Psoas muscle (tissue), 8 donors: ENCODE measurements at places on chromosomes 4 and X. TPM values are rescaled to one million over a fixed set of nuclear protein-coding genes. Genes with fewer than 3 reads are reported as not detected.

GRCh38 chr4:119736559-119736958, 108.0 kb upstream of the PDE5A start:
- DNase-seq, result no peak

- DNase-seq, result no peak
Measured at GRCh38 chr4:109119852-109120251, 182.6 kb downstream of the COL25A1 start.

DNA sequence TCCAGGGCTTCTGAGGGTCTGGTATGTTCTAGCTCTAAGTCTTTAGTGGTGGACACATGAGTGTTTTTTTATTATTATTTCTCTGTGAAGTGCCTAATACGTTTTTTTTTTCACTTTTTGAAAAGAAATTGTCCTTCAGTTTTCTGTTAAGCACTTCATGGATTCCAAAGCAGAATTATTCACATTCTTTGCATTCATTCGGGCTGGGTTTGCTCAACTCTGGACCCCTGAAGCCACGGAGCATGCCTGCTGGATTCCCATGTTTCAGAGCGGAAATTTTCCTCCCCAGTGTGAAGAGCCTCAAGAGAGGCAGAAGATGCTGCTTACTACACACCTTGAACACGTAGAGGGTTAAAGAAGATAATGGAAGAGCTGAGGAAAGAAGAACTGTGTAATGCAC, 107.5 kb downstream of the EGF start:
- no peak for DNase-seq

GRCh38 chrX:123475068-123475724, 257.7 kb downstream of the THOC2 start:
- no peak for DNase-seq

GRCh38 chrX:44343412-44344141, at the start of gene EFHC2:
EFHC2 (minus strand) TSS chrX:44343672; CDS start chrX:44343588, 84 bp downstream.
- peak; percentile 31 for DNase-seq

GRCh38 chrX:118553042-118553710, 57.6 kb downstream of the DOCK11 start:
- DNase-seq, result no peak

GRCh38 chr4:10100734-10101216, 15.8 kb downstream of the WDR1 start:
- no peak for DNase-seq

DNA sequence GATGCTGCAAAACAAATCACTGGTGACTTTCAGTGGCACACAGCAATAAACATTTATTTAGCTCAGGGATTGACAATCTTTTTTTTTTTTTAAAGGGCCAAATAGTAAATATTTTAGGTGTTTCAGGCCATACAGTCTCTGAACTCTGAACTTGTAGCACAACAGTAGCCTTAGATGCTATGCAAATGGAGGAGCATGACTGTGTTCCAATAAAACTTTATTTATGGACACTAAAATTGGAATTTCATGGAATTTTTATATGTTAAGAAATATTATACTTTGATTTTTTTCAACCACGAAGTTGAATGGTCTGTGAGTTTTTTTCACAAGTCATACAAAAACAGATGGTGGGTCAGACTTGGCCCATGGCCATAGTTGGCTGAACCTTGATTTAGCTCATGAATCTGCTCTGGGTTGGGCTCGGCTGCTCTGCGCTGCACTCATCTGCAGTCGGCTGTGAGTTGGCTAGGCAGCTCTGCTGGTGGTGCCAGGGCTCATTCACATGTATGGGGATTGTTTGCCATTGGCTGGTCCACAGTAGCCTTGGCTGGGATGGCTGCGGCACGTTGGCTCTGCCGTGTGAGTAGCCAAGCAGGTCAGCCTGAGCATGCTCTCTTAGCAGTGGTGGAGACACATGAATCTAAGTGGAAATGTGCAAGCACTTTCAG, 231.7 kb upstream of the PGRMC2 start:
- peak; percentile 39 for DNase-seq

GRCh38 chrX:69228732-69229131, 63.5 kb upstream of the PJA1 start:
- DNase-seq, result no peak

DNA sequence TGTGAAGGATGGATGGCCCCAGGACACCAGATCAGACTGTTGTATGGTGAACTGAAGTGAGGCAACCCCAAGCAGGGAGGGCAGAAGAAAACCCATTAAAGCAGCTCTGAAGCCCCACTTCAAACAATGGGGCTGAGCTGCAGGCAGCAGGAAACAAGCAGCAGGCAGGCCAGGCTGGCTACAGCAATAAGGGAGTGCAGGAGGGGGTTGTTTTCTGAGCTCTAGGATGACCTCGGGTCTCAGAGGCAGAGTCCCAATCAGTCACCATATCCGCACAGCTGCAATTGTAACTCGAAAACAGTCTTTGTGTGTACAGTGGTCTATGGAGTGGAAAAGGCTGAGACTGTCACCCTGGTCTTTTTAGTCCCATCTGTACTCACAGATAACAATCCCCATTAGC, 90.4 kb downstream of the COL4A6 start:
- no peak for DNase-seq

DNA sequence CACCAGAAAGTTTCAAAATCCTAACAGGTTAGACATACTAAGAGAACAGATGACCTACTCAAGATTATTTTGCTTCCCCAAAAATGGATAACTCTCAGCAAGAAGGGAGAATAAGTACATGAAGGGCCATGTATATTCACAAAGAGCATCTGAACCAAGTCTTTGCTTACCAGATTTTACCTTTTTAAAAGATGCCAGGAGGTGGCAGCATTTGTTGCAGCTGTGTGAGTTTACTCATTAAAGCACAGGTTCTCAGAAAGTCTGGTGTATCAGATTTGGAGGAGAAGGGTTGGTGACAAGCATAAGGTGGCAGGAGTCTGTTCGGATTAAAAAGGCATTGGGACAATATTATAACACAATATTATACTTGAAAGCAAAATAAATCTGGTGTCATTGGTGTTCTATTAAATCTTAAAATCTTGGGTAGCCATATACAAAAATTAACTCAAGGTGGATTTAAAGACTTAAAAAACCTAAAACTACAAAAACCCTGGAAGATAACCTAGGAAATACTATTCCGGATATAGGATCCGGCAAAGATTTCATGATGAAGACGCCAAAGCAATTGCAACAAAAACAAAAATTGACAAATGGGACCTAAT, 51.3 kb upstream of the NFKB1 start:
- no peak for DNase-seq

DNA sequence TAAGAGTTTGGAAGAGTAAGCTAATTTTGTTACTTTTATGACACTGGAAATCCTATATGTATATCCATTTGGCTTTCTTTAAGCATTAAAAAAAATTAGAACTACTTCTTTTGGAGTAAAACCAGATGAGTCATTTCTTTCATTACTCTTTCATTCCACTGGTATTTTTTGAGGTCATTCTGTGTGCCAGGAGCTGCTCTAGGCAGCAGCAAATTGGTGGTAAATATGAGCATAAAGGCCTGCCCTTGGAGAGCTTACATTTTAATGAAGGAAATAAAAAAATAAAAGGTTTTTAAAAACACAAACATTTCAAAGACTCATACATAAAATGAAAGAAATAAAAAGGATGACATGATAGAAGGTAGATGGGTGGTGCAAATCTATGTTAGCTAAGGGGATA, 37.4 kb downstream of the MID1 start:
- no peak for DNase-seq

DNA sequence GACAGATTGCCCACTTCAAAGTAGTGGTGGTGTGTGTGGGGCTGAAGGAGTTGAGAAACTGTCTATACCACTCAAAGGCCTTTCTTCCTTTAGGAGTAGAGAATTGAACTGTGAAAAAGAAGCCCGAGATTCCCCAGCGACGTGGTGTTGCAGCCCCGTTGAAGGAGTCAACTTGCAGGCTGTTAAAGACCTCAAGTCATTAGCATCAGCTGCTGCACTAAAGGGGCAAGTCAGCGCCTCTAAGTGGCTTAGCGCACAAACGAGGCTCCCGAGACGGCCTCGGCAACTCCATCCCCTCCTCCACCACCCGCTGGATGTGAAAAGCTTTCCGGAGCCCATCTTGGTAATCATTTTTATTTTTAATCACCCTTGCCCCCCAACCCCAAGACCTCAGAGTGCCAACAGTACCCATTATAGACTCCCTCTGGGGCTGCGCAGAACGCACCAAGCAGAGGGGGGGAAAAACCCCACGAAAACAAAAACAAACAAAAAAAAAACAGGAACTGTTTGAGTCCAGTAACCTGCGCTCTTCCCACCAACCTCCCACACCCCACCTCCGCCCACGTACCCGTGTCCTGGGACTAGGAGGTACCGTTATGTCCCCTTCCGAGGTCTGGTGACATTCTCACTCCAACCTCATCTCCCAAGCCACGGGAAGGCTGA, 913 bp upstream of the PRDM8 start:
- no peak for DNase-seq

DNA sequence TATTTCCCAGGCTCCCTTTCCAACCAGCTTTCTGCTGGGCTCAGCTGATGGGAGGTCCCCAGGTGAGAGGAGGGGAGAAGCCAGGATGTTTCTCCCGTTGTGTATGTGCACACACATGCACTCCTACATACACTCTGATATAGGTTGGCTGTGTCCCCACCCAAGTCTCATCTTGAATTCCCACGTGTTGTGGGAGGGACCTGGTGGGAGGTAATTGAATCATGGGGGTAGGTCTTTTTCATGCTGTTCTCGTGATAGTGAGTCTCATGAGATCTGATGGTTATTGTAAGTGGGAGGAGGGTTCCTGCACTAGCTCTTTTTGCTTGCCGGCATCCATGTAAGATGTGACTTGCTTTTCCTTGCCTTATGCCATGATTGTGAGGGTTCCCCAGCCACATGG, 11.7 kb upstream of the HTRA3 start:
- no peak for DNase-seq

DNA sequence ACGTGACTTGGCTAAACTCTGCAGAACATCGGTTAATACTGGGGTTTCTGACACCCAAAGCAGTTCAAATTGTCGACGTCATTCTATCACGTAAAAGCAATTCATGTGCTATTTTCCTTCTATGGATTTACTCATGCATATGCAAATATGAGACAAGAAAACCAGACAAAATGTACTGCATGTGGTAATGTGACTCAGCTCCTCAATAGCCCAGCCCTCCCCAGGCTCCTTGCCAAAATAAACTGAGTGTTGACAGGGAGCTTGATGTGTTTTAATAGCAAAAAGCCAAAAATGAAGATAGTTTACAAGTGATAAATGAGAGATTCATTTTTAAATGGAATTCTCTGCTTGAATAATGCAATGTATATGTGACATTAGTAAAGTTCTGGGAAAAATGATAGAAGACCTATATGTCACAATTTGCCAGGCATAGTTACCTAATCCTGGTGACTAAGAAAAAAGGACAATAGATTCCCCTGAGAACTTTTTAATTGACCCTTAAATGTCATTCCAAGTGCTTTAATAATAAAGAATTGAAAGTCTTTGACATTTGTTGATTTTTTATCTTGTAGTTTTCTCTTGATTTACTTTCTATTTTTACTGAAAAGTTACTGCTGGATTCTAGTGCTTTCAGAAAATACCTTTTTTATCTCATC, 1700.6 kb upstream of the TENM3 start:
- no peak for DNase-seq

GRCh38 chr4:156117743-156118142, 164.1 kb upstream of the CTSO start:
- no peak for DNase-seq

DNA sequence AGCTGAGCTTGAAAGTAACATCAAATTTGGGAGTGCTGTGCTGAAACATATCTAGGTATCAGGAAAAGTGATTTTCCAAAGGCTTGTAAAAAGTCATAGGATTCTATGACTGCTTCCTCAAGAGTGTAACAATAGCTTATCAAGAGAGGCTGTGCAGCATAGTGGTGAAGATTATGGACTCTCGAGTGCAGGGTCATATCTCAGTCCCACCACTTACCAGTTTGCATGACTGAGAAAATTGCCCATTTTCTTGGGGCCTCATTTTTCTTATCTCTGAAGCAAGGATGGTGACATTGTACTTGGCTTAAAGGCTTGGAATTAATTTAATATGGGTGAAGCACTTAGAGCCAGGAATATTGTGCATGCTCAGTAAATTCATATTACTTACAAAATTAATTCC, 57.2 kb downstream of the AFF1 start:
- no peak for DNase-seq

GRCh38 chr4:65645185-65645584, 25.1 kb downstream of the EPHA5 start:
- DNase-seq, result no peak

DNA sequence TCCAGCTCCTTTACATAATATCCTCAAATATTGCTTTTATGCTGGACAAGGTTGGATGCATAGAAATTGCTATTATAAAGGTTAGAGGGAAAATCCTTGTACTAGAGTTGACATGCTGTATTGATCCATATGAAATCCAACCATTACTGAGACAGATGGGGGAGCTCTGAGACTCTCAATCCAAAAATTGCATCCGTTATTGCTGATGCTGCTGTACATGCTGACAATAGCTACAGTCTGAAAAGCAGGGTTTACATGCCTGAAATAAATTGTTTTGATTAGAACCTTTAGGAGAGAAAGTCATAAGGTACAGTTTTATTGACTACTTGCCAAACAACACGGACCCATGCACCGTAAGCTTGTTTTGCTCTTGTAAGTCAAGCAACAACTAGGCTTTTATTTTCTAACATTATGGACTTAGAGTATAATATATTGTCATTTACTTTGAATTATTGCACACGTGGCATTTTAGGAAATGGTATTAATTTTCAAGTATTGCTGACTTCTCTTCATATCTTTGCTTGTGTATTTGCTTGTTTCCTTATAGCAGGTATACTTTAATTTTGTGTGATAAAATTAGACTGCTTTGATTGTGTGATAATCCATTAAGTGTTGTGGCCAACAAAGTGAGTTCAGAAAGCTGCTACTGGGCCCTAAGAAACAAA, 1365.2 kb downstream of the STIM2 start:
- DNase-seq, result no peak

- DNase-seq, result no peak
Measured at GRCh38 chr4:168674077-168674747, 177.4 kb downstream of the PALLD start.

DNA sequence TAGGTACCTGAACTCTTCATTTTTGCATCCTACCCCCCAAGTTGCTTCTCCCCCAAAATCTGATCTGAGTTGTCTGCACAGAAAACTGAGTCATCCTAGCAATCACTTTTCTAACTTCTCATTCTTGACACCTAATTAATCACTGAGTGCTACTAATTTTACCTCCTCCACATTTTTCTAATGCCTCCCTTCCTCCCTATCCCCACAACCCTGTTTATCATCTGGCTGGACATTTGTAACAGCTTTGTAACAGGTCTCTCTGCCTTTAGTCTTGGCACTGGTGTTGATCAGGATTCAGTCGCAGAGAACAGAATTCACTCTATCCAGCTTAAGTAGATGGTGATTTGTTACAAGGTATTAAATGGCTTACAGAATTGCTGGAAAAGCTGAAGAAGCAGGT, 303.9 kb upstream of the GATB start:
- DNase-seq, result no peak

Gene CT45A2
- total RNA-seq, result not detected

Gene DCLK2
- 1.7 TPM for total RNA-seq

Gene VCX2
- not detected for total RNA-seq

Gene RBMXL3
- total RNA-seq, result not detected

Gene WDR13
- 103 TPM for total RNA-seq

Gene NMU
- not detected for total RNA-seq

Gene RTL5
- total RNA-seq, result 2.2 TPM

Gene PNMA3
- 0.10 TPM for total RNA-seq

Gene TCEAL6
- total RNA-seq, result not detected

Gene RIPPLY1
- not detected for total RNA-seq

Gene TCEAL3
- 6.6 TPM for total RNA-seq

Gene GLOD5
- total RNA-seq, result not detected

Gene CCKAR
- total RNA-seq, result not detected

Gene SPANXN5
- total RNA-seq, result not detected
